Neural crest cell (in vitro differentiated cells): ENCODE measurements at places on chromosomes 1 and 21. TPM values are rescaled to one million over a fixed set of nuclear protein-coding genes. Genes with fewer than 3 reads are reported as not detected.

GRCh38 chr1:54377040-54377691 lies 29.0 kb downstream of the SSBP3 start:
- H3K4me1 ChIP-seq: peaks cover 70% of the 10 kb centered on the region
- no peaks in the 10 kb centered on the region for H3K36me3 ChIP-seq
- no peak for DNase-seq
- H3K4me3 ChIP-seq: no peak overlapping the region
- peak overlapping the region; percentile 19 for H3K27ac ChIP-seq

DNA sequence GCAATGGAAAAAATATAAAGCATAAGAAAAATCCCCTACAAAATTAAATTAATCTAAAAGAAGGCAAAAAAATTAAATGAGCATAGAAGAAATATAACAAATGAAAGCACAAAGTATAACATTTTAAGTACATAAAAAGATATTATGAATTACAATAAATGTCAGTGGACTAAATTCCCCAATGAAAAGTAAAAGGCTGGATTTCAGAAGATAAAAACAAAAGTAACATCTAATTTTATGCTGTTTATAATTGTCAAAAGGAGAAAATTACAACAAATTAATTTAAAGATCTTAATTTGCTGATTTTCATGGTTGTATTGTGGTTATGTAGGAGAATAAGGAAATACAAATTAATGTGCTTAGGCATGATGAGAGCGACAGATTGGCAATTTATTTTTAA lies 92.8 kb downstream of the NGF start:
- H3K4me3 ChIP-seq: no peak overlapping the region
- H3K4me1 ChIP-seq: no peaks in the 10 kb centered on the region
- DNase-seq: no peak
- no peaks in the 10 kb centered on the region for H3K27me3 ChIP-seq
- H3K27ac ChIP-seq: no peak overlapping the region

DNA sequence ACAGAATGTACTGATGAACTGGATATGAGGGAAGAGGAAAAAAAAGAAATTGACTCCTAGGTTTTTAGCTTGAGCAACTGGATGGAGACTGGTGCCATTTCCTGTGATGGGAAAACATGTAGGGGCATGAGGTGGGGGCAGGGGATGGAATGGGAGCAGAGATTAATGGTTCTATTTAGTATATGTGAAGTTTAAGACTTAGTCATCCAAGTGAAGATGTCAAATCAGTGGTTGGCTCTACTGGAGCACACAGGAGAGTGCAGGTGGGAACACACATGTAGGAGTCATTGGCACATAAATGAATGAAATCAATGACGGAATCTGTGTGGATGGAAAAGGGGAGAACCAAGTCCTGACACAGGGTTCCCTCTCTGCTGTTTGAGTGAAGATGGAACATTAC lies 224.4 kb upstream of the COA6 start:
- no peak overlapping the region for H3K4me3 ChIP-seq
- H3K4me1 ChIP-seq: no peaks in the 10 kb centered on the region
- no peak overlapping the region for H3K27ac ChIP-seq
- H3K36me3 ChIP-seq: no peaks in the 10 kb centered on the region

DNA sequence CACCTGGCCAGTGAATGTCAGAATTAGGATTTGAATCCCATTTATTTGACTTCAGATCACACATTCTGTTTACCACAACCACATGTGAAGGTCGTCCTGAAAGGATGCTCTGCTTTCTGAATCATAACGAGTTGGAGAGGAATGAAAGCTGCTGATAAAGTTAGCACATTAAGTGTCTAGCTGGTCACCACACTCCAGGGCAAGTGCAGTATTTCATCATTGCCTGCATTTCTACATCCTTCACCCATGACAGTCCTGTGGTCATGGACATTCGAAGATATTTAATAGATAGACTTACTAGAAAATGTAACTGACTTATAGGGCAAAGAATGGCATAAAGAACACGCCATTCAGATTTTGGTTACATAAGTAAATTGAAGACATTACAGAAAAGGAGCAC lies 52.7 kb upstream of the ST6GALNAC3 start:
- no peak for DNase-seq
- no peak overlapping the region for H3K27ac ChIP-seq
- no peaks in the 10 kb centered on the region for H3K27me3 ChIP-seq
- no peaks in the 10 kb centered on the region for H3K36me3 ChIP-seq
- H3K4me3 ChIP-seq: no peak overlapping the region

DNA sequence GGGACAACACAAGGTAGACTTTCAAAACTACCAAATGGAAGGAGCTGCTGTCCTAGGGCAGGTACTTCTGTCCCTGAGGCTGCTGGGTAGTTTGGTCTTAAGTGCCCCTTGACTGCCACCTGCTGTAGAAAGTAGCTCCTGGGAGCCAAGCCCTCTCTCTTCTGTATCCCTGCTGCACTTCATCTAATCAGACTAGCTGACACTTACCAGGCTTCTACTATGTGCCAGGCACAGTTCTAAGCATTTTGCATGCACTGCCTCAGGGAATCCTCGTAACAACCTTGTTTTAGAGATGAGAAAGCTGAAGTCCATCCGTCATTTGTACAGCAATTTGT lies 15.9 kb upstream of the SRSF4 start:
- H3K27me3 ChIP-seq: no peaks in the 10 kb centered on the region
- peaks cover 2% of the 10 kb centered on the region for H3K4me1 ChIP-seq
- H3K27ac ChIP-seq: no peak overlapping the region
- no peak overlapping the region for H3K4me3 ChIP-seq

The MSH4 gene
- total RNA-seq: 0.34 and 0.56 TPM in 2 replicates

The CFHR3 gene
- 0.82 and 0.86 TPM in 2 replicates for total RNA-seq

DNA sequence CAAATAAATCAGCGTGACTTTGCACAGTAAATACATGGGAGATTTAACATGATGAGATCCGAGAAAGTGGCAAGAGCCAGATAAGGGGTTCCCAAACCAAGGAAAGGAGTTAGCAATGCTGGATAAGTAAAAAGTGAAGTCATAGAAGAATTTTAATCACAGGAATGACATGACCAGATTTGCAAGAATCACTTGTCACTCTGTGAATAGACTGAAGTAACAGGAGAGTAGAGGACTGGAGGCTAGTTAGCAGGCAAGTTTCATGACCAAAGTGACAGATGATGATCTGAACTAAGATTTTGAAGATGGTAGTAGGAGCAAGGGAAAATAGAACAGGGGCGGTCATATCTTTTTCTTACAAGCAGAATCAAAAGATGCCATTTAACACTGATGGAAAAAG lies 8.4 kb downstream of the CFH start:
- H3K27ac ChIP-seq: no peak overlapping the region
- no peak for DNase-seq
- H3K4me1 ChIP-seq: no peaks in the 10 kb centered on the region
- no peak overlapping the region for H3K4me3 ChIP-seq
- H3K27me3 ChIP-seq: no peaks in the 10 kb centered on the region

The CFHR4 gene
- total RNA-seq: not detected in 2 replicates

DNA sequence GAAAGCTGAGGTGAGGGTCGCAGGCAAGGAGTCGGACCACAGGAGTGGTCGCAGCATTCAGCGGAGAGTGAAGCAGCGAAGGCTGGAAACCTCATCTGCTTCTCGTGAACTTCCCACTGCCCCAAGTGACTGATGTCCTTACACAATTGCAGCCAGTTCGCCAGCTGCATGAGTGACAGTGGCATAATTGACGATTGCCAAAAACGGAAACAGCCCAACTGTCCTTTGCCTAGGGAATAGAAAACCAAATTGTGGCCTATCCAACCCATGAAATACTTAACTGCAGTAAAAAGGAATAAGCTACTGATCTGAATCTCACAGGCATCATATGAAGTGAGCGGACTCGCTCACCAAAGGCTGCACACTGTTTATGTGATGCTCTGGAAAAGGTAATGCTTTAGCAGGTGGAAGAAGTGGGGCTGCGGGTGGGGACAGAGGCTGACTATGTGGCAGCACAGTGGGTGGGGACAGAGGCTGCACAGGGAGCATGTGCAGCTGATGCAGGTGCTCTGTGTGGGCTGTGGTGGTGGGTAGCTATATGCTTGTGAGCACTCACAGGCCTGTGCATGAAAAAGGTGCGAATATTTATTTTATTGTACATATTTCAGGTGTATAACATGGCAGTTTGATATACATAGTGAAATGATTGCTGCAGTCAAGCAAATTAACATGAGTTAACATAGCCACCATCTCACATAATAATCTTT lies 4.2 kb upstream of the NLRP3 start:
- H3K36me3 ChIP-seq: no peaks in the 10 kb centered on the region
- no peak overlapping the region for H3K27ac ChIP-seq
- H3K4me3 ChIP-seq: no peak overlapping the region
- no peak for DNase-seq
- H3K27me3 ChIP-seq: no peaks in the 10 kb centered on the region

GRCh38 chr1:43238991-43239469 lies 30.8 kb upstream of the TMEM125 start:
- H3K27me3 ChIP-seq: no peaks in the 10 kb centered on the region
- no peak for DNase-seq
- H3K4me1 ChIP-seq: peaks cover 12% of the 10 kb centered on the region
- peaks cover 4% of the 10 kb centered on the region for H3K36me3 ChIP-seq
- H3K27ac ChIP-seq: no peak overlapping the region

GRCh38 chr1:240441669-240442068 lies 170.3 kb downstream of the GREM2 start:
- DNase-seq: no peak
- no peak overlapping the region for H3K27ac ChIP-seq
- peaks cover 27% of the 10 kb centered on the region for H3K36me3 ChIP-seq
- H3K4me1 ChIP-seq: no peaks in the 10 kb centered on the region
- H3K27me3 ChIP-seq: no peaks in the 10 kb centered on the region
- no peak overlapping the region for H3K4me3 ChIP-seq

GRCh38 chr1:25098717-25099116 lies 133.6 kb downstream of the SYF2 start:
- no peak overlapping the region for H3K4me3 ChIP-seq
- H3K36me3 ChIP-seq: no peaks in the 10 kb centered on the region
- H3K27ac ChIP-seq: no peak overlapping the region
- peaks cover 9% of the 10 kb centered on the region for H3K4me1 ChIP-seq
- DNase-seq: no peak
- H3K27me3 ChIP-seq: peaks cover 17% of the 10 kb centered on the region

- DNase-seq: no peak
- no peak overlapping the region for H3K4me3 ChIP-seq
- no peak overlapping the region for H3K27ac ChIP-seq
- H3K36me3 ChIP-seq: no peaks in the 10 kb centered on the region
These were observed 8.7 kb upstream of the CPLANE2 start for GRCh38 chr1:16245476-16246196.

The IFI16 gene
- 4.9 and 6.3 TPM in 2 replicates for total RNA-seq

- peaks cover 69% of the 10 kb centered on the region for H3K27me3 ChIP-seq
- no peak overlapping the region for H3K27ac ChIP-seq
- DNase-seq: no peak
- no peak overlapping the region for H3K4me3 ChIP-seq
These were observed 125.7 kb downstream of the IGSF21 start for GRCh38 chr1:18233176-18233864.

DNA sequence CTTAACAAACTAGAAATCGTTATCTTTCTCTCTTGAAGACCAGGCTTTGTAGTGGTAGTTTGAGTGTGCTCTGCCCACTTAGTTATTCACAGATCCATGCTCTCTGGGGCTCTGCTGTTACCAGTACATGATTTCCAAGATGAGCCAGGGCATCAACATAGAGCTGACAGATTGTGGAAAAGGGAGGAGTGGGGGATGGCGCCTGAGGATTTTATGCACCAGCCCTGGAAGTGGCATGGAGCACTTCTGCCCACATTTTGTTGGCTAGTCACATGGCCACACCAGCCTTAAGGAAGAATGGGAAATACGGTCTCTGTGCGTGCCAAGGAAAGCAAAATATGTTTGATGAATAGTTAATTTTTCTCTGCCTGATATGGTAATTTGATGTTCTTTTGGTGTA lies 18.2 kb downstream of the TSNAX start:
- no peak for DNase-seq
- H3K4me1 ChIP-seq: no peaks in the 10 kb centered on the region
- H3K4me3 ChIP-seq: no peak overlapping the region
- H3K36me3 ChIP-seq: peaks cover 3% of the 10 kb centered on the region

GRCh38 chr1:100178091-100178490 lies at the start of gene LRRC39:
TSS of gene LRRC39 (minus strand) at chr1:100178256. CDS start at chr1:100168516, 9,740 bp downstream.
- no peaks in the 10 kb centered on the region for H3K27me3 ChIP-seq
- H3K4me3 ChIP-seq: no peak within 1 kb of the TSS
- H3K36me3 ChIP-seq: peaks cover 6% of the 10 kb centered on the region

GRCh38 chr1:10339815-10340214 lies 59.0 kb upstream of the PGD start:
- no peaks in the 10 kb centered on the region for H3K27me3 ChIP-seq
- H3K27ac ChIP-seq: peak overlapping the region; percentile 98
- H3K4me3 ChIP-seq: peak overlapping the region; percentile 28
- DNase-seq: peak; percentile 31
- peaks cover 10% of the 10 kb centered on the region for H3K4me1 ChIP-seq

DNA sequence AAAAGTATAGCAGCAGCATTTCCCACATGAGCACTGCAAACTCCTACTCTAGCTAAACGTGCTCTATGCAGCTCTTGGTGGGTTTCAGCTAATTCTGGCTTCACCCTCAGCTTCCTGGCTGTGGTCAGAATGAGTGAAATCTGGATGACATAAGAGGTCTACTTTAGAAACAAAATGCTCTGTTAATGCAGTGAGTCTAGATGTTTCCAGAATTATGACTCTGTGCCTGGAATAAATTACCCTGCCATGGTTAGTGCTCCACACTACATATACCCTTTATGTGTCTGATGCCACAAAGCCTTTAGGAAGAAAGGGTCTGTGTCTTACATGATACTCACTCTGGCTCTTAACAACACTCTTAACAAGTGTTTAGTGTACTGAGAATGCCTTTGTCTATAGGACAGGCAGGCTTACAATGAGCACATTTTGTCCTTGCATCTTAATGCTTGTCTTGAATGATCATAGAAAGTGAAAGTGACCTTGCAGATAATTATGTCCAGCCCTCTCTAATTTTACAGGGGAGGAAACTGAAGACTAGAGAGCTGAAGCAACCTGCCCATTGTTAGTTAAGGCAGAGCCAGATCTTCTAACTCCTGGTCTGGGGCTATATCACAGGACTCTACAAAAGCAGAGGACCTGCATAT lies 9.2 kb downstream of the S100A10 start:
- no peaks in the 10 kb centered on the region for H3K36me3 ChIP-seq
- peaks cover 13% of the 10 kb centered on the region for H3K27me3 ChIP-seq
- H3K4me1 ChIP-seq: peaks cover 31% of the 10 kb centered on the region
- peak overlapping the region; percentile 19 for H3K27ac ChIP-seq
- no peak for DNase-seq
- no peak overlapping the region for H3K4me3 ChIP-seq

DNA sequence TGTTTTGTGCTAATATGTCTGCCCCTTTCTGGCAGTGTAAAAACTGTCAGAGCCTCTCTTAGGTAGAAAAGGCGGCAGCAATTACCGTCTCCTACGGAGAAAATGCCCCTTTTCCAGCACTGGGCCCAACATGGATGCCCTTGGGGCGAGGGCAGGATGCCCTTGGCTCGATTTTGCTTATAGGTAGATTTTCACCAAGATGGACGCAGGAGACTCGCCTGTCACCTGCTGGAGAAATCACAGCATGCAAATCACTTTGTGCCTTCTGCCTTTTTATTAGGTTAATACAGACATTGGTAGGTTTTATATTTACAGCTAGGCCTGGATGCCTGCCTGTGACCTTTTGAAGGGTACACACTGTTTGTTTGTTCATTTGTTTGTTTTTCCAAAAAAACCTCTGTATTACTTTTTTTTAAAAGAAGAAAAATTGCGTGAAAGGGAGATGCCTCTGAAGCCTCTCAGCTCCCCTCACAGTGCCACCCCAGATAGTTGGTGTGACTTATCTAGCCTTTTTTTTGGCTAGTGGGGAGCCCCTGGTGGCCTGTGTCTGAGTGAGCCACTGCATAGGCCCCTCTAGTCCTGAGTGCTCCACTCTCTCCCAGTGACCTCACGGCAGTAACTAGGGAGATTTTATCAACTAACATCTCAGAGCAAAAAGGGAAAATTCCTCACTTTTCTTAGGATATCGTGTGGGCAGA lies 2.5 kb downstream of the ATP1B1 start:
- H3K27me3 ChIP-seq: peaks cover 4% of the 10 kb centered on the region
- peak overlapping the region; percentile 90 for H3K4me3 ChIP-seq
- no peak for DNase-seq
- H3K36me3 ChIP-seq: peaks cover 11% of the 10 kb centered on the region
- H3K27ac ChIP-seq: no peak overlapping the region
- H3K4me1 ChIP-seq: peaks cover 40% of the 10 kb centered on the region
